ENCODE measurements at places on chromosomes 16 and 17. TPM values are rescaled to one million over a fixed set of nuclear protein-coding genes. Genes with fewer than 3 reads are reported as not detected.

- H3K27ac ChIP-seq = peak overlapping the region; percentile 90
- no peak for DNase-seq
- peaks cover 22% of the 10 kb centered on the region for H3K4me1 ChIP-seq
- H3K4me3 ChIP-seq = peak overlapping the region; percentile 86
These were observed 1.1 kb downstream of the CFAP119 start for GRCh38 chr16:30760577-30761426.

DNA sequence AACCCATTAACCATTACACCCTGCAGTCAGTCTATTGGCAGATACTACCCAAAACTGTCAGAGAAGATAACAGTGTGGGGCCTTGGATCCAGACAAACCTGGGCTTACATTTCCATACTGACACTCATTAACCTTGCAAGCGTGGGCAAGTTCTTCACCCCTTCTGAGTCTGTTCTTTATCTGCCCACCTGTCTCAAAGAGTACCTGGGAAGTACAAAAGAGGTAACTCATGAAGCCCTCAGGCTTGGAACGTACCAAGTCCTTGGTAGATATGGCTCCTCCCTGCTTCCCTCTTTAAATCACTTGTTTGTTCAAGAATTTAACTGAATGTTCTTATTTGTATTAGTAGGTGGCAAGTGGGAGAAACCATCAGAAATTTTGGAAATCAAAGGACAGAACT lies 2.5 kb upstream of the IGSF6 start:
- H3K4me1 ChIP-seq = peaks cover 3% of the 10 kb centered on the region
- H3K27ac ChIP-seq = no peak overlapping the region
- peaks cover 12% of the 10 kb centered on the region for H3K36me3 ChIP-seq

DNA sequence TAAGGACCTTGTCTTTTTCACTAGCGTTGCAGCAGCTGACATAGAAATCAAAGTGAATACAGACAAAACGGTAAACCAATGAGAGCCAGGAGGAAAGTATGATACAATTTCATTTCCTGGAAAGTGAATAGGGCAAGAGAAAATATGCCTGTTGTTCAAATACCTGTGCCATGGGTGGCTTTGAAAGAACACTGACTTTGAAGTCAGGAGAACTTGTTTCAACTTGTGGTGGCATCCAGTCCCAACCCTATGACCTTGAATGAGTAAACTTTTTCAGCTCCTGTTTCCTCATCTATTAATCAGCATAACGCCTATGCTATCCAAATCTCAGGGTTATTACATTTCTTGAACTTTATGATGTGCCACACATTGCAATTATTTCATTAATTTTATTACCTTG lies 173.7 kb upstream of the HS3ST3A1 start:
- DNase-seq = no peak
- no peaks in the 10 kb centered on the region for H3K27me3 ChIP-seq
- no peaks in the 10 kb centered on the region for H3K36me3 ChIP-seq
- H3K4me3 ChIP-seq = no peak overlapping the region

- peaks cover 47% of the 10 kb centered on the region for H3K36me3 ChIP-seq
- H3K4me1 ChIP-seq = peaks cover 5% of the 10 kb centered on the region
- H3K4me3 ChIP-seq = no peak overlapping the region
- H3K27me3 ChIP-seq = no peaks in the 10 kb centered on the region
- H3K27ac ChIP-seq = no peak overlapping the region
- DNase-seq = no peak
These were observed 11.3 kb downstream of the LITAFD start for GRCh38 chr16:8893426-8893825.

DNA sequence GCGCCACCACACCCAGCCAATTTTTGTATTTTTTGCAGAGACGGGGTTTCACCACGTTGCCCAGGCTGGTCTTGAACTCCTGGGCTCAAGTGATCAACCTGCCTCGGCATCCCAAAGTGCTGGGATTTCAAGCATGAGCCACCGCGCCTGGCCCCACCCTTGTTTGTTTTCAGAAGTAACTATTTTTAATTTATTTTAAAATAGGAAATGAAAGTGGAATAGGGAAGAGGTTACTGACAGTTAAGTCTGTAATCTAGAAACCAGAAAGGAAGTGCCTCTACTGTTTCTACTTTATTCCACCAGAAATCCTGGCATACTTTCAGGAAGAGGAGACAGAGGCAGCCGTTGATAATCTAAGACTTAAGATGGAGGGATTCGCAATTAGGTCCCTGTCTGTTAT lies 225.6 kb downstream of the TANC2 start:
- H3K27ac ChIP-seq = no peak overlapping the region
- peaks cover 6% of the 10 kb centered on the region for H3K4me1 ChIP-seq
- H3K4me3 ChIP-seq = no peak overlapping the region
- peaks cover 9% of the 10 kb centered on the region for H3K36me3 ChIP-seq
- DNase-seq = no peak
- no peaks in the 10 kb centered on the region for H3K27me3 ChIP-seq

- H3K4me1 ChIP-seq = no peaks in the 10 kb centered on the region
- no peaks in the 10 kb centered on the region for H3K27me3 ChIP-seq
- H3K36me3 ChIP-seq = no peaks in the 10 kb centered on the region
- no peak for DNase-seq
- H3K27ac ChIP-seq = no peak overlapping the region
These were observed 26.2 kb downstream of the GPRC5B start for GRCh38 chr16:19858340-19859018.

- DNase-seq = peak; percentile 92
- peak overlapping the region; percentile 77 for H3K4me3 ChIP-seq
- peak overlapping the region; percentile 74 for H3K27ac ChIP-seq
- H3K36me3 ChIP-seq = peaks cover 3% of the 10 kb centered on the region
These were observed 749 bp upstream of the MC1R start for GRCh38 chr16:89917773-89918452.

GRCh38 chr17:59392973-59393679 lies 61.7 kb downstream of the YPEL2 start:
- H3K4me3 ChIP-seq = no peak overlapping the region
- H3K4me1 ChIP-seq = peaks cover 8% of the 10 kb centered on the region
- no peaks in the 10 kb centered on the region for H3K27me3 ChIP-seq
- peaks cover 40% of the 10 kb centered on the region for H3K36me3 ChIP-seq

The DNAH9 gene
- total RNA-seq = not detected

The NHLRC4 gene
- 0.57 TPM for total RNA-seq

The AIPL1 gene
- not detected for total RNA-seq

The GINS3 gene
- total RNA-seq = 2.7 TPM

The CA4 gene
- not detected for total RNA-seq

The UTS2R gene
- total RNA-seq = not detected

The HOXB9 gene
- total RNA-seq = not detected
